NCI-H1436 (cell line): ENCODE measurements at places on chromosomes 7 and 10.

GRCh38 chr10:72524489-72524888, 101.4 kb downstream of the MICU1 start:
- no peak for DNase-seq

GRCh38 chr7:935874-936385, 18.6 kb downstream of the ADAP1 start:
- DNase-seq = no peak

DNA sequence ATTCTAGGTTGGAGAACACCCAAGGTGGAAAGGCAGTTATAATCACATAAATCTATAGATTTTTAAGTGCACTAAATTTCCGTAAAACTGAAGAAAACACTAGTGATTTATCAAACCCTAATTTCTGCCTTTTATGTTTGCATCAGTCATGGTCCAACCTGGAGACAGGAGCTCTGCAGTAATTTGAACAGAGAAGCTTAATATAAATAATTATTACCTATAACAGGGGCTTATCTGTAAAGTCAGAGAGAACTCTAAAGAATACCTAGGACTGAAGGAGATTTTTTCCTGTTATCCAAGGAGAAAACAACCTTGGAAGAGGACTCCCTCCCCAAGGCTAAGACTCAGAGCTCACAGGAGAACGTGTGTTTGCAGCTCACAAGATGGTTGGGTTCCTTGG, 95.1 kb downstream of the MPP7 start:
- no peak for DNase-seq

DNA sequence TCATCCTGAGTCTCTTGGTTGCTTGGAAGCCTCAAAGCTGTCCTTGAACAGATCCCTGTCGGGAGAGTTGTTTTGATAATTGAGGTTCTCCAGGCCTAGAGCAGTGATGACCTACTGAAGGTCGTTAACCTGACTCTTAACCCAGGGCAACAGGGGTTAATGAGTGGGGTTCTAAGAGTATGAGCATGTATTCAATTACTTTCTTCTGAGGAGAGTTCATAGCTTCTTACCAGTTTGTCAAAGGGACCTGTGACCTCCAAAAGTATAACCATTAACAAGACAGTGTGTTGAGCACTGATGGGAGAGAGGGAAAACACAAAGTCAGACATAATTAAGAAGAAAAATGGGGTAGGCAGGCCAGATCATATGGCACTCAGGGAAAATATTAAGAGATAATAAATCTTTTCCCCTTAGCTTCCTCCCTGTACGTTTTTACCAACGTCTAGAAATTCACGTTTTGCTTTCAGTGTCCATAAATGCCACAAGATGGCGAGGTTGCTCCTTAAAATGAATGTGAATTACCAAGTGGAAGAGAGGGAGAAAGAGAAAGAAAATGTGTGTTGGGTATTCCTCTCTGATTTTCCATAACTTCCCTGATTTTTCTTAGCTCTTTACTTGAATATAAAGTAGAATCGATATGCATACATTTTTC, 97.6 kb downstream of the SUGCT start:
- DNase-seq = no peak

GRCh38 chr10:53434413-53434812, 661.8 kb upstream of the MBL2 start:
- DNase-seq = no peak

GRCh38 chr10:93110472-93111146, 36.9 kb downstream of the CYP26A1 start:
- DNase-seq = no peak

DNA sequence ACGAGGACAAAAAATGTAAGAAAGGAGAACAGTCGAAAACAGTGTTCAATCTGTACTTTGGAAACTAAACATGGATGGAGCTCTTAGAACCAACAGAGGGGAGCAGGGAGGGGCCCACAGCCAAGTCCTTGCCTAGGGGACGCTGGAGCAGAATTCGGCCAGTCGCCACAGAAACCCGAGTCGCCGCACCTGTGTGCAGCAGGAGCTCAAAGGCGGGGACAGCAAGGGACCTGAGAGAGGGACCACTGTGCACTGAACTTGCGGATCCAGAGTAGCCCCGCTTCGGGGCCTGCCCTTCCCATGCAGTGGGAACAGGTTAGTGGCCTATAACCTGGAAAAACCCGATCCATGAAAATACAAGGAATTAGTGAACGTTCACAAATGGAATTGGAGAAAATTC, 68.1 kb downstream of the SEC61G start:
- DNase-seq = no peak

DNA sequence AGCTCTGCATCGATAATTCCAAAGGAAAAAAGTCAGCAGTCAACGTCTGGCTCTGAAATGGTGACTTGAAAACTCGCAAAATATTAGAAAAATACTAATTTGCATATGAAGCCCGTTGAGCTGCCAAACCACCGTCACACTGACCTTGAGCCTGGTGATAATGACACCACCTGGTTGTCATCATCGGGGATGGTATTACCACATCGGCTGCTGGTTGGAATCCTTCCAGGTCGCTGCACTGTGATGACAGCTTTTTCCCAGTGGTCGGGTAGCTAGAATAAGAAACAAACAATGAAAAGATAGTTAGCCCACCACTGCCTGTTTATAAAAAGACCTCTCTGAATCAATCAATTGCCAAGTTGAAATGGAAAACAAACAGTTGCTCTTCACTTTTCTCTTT, 41.6 kb downstream of the LAMB1 start:
- DNase-seq = no peak

GRCh38 chr7:85851571-85852193, 664.8 kb upstream of the SEMA3D start:
- no peak for DNase-seq

DNA sequence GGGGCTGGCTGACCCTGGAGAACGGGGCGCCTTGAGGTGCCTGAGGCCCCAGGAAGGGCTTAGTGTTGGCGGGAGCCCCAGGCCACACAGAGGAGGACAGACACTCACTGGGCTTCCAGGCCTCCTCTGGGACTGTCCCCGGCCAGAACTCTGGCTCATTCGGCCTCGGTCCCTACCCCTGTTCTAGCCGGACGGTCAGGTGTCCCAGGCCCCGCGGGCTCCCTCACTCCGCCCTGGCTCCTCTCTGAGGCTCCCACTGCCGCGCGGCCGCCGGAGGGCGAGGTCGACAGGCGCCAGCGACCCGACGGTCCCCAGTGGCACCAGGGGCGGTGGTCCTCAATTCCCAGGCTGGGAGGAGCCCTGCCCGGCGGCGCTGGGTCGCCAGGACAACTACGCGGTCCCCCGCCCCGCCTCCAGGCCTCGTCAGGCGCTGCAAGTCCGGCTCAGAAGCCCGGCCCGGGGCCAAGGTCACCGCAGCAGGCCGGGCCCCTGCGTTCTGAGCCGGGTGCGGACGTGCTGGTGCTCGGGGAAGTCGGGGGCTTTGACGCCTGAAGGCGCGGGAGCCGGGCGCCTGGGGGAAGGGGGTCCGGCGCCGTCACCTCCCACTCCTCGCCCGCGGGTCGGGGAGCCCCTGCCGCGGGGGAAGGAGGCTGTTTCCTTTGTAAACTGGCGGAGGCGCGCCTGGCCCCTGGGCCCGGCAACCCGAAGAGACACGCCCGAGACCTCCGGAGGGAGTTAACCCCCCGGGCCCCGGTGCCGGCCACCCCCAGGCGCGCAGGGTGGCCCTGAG, 1.1 kb upstream of the PWWP2B start:
- no peak for DNase-seq

DNA sequence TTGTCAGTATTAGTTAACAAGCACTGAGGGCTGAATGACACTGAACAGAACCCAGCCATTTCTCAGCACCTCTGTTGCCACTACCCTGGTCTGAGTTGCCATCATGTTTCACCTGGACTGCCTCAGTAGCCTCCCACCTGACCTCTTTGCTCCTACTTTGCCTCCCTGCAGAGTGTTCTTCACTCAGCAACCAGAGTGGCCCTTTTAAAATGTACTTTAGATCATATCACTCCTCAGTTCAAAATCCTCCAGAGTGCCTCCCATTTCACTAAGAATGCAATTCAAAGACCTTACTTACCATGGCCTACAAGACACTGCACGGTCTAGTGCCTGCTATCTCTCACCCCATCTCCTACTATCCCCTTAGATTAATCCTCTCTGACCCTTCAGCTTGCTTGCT, 214.5 kb downstream of the AUTS2 start:
- no peak for DNase-seq

- DNase-seq = no peak
These were observed 39.6 kb downstream of the STARD3NL start for GRCh38 chr7:38217672-38218071.

- no peak for DNase-seq
These were observed 128.1 kb downstream of the NT5C2 start for GRCh38 chr10:103064956-103065355.

DNA sequence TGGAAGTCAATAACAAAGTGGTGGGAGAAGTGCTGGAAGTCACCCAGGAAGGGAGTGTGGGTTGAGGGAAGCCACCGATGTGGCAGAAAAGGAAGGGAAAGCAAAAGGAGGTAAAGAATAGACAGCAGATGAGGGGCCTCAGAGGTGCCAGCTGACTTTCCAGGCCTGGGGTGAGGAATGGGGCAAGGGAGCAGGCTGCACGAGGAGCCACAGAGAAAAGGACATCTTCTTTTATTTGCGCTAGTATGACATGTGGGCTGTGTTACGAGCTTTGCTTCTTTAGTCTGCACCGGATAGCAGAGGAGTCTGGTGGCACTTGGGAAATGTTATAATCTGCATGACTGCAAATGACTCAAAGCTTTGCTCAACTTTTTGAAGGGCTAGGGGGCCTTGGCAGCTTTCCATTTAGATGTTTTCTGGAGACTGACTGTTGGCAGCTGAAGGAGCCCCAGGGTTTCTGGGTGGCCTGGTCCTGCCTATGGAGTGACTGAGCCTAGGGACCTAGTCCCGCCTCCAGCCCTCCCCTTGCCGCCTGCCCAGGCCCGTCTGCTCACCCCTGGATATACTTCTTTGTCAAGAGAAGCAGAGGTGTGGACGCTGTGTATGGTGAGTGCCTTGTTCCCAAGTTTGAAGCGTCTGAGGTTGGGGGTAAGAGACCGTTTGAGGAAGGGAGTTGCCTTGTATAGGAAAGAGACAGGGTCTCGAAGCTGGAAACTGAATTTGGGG, 5.1 kb downstream of the PRXL2A start:
- DNase-seq = no peak

DNA sequence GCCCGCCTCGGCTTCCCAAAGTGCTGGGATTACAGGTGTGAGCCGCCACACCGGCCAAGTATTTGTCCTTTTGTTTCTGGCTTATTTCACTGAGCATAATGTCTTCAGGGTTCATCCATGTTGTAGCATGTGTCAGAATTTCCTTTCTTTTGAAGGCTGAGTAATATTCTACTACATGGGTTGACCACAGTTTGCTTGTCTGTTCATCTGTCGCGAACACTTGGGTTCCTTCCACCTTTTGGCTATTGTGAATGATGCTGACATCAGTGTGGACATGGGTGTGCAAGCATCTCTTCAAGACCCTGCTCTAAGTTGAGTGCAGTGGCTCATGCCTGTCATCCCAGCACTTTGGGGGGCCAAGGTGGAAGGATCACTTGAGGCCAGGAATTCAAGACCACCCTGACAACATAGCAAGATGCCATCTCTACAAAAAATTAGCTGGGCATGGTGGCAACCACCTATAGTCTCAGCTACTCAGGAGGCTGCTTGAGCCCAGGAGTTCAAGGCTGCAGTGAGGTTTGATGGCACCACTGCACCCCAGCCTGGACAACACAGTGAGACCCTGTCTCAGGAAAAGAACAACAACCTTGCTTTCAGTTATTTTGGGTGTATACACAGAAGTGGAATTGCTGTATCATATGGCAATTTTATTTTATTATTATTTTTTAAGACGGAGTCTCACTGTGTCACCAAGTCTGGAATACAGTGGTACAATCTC, 17.0 kb downstream of the CHST12 start:
- DNase-seq = no peak

DNA sequence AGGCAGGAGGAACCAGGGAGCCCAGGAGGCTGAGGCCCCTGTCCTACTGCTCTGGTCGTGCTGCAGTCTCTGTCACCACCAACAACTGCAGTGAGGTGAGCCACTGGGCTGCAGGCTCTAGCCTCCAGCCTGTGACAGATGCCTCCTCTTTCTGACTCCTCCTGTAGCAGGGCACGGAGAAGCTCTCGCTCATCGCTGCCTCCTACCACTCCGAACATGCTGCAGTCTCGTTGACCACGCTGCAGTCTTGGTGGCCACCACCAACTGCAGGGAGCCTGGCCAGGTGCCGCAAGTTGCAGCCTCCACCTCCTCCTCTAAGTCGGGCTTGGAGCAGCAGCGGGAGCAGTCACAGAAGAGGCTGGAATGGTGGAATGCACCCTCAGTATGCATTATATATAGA, 22.1 kb upstream of the VOPP1 start:
- no peak for DNase-seq

- no peak for DNase-seq
These were observed 26.9 kb downstream of the ZEB1 start for GRCh38 chr10:31345886-31346285.

- no peak for DNase-seq
These were observed 87.2 kb upstream of the PFKP start for GRCh38 chr10:2980116-2980515.

GRCh38 chr7:152587366-152587765, 88.6 kb downstream of the XRCC2 start:
- no peak for DNase-seq

GRCh38 chr10:13669901-13670300, 83.1 kb downstream of the PRPF18 start:
- DNase-seq = no peak

DNA sequence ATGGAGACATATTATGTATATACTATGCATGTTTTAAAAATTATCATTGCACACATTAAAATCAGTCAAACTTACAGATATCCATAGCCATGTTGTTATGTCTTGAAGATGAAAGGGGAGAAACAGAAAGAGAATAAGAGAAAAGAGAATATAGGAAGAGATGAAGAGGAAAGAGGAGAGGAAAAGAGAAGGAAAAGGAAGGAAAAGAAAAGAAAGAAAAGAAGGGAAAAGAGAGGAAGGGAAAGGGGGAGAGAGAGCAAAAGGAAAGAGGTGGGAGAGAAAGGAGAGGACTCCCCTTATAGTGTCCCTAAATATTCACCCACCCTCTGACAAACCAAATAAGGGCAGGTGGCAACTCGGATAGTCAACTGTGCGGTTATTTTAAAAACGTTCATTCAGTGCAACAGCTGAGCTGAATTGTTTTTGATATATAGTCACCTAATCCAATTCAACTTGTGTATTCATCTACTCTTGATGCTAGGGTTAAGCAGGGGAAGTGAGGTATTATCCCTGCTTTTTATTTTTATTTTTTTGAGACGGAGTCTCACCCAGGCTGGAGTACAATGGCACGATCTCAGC, 14.6 kb downstream of the SVIL start:
- DNase-seq = no peak

DNA sequence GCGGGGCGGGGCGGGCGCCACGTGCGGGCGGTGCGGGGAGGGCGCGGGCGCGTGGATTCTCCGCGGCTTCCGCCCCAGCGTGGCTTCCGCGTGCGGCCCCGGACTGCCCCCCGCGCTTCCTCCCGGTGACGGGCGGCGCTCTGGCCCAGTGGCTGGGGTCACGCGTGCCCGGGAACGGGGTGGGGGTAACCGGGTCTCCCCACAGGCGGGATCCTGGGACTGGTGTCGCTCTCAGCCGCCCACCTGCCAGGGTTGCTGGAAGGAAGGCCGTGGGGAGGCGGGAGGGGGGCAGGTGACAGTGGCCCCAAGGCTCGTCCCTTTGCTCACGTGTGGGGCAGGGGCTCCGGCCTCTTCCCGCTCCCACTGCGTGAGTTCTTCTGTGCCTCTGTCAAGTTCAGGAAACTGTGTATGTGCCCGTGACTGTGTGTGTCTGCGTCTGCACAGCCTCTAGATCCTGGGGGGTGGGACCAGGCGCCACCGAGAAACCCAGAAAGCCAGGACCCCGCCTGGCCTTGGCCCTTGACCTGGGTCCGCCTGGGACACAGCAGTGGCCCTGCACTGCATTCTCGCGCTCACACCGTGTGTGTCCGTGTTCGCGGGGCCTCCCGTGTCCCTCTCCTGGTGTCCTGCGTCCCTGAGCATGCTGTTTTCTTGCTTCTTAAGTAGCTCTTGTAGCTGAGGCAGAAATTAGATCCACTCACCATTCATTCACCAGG, 919 bp downstream of the MAFK start:
- no peak for DNase-seq
